ENCODE measurements at places on chromosomes 1 and 21.

DNA sequence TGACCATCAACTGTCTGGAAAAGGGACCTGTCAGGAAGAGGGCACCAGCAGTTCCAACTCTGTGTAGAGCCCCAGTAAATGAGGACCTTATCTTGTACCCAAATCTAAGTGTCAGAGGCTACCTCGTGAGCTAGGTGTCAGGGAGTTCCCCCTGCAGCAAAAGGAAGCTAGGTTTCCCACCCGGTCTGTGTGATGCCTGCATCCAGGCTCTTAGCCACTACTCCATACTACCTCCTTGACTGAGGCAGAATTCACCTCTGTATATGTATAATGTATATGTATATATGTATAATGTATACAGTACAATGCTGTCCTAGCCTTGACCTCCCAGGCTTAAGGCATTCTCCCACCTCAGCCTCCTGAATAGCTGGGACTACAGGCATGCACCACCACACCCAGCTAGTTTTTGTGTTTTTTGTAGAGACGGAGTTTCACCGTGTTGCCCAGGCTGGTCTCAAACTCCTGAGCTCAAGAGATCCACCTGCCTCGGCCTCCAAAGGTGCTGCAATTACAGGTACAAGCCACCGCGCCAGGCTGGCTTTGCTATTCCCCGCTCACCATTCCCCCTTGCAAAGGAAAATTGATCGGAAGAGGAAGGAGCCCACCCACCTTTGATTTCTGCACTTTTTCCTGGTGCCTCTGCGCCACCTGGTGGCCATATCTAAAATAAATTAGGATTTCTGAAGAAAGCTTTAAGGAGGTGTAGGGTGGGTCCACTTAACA is 15.7 kb upstream of the LUZP1 start:
- no peak for DNase-seq

- peak; percentile 93 for DNase-seq
These were observed 28.4 kb downstream of the TRIM45 start for GRCh38 chr1:117093091-117093534.

DNA sequence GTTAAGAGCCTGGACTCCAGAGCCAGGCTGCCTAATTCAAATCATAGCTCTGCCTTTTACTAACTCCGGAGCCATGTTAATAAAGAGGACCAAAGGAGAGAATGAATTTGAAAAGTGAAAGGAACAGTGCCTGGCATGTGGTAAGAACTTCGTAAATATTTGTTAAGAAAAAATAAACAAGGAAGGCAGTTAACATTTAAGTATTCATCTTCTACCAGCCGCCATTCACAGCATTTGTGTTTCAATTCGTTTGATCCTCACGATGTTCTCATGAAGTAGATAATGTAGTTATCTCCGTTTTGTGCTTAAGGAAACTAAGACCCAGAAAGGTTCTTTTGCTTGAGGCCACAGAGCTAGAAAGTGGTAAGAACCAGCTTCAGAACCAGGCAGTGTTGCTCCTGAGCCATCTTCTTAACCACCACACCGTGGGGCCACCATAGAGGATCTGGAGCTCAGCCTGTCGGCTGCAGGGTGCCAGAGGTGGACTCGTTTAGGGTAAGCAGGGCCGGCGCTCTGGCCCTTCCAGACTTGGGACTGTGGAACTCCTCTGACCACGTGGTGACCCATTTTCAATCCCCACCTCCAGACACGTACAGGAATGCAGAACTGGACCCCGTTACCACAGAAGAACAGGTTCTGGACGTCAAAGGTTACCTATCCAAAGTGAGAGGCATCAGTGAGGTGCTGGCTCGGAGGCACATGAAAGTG is 11.9 kb downstream of the MFN2 start:
- DNase-seq, result no peak

DNA sequence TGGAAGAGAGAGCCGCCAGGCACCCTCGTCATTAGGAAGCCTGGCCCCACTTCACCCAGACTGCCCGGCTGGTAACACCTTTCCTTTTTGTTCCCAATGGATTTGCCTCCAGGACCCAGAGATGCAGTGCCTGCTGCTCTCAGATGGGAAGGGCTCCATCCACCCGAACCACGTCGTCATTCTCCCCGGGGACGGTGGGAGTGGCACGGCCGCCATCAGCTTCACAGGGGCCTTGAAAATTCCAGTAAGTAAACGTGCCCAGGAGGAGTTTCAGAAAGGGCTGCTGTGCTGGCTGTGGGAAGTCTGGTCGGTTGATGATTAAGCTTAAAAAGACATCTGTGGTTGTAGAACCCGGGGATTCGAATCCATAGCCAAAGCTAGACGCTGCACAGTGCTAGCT is 45.2 kb downstream of the SLC37A1 start:
- no peak for DNase-seq

DNA sequence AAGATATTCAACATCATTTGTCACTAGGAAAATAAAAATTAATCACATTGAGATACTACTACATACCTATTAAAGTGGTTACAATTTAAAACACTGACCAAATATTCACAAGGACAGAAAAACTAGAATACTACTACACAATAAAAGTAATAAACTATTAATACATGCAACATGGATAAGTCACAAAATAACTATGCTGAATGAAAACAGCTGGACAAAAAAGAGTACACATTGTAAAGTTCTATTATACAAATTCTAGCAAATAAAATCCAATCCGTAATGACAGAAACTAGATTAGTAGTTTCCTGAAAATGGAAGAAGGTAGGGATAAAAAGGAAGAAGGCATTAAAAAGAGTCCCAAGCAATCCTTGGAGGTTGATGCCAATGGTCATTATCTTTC is 348.7 kb upstream of the PTBP2 start:
- no peak for DNase-seq

GRCh38 chr1:48031676-48032075 is 34.5 kb upstream of the TRABD2B start:
- DNase-seq, result no peak

DNA sequence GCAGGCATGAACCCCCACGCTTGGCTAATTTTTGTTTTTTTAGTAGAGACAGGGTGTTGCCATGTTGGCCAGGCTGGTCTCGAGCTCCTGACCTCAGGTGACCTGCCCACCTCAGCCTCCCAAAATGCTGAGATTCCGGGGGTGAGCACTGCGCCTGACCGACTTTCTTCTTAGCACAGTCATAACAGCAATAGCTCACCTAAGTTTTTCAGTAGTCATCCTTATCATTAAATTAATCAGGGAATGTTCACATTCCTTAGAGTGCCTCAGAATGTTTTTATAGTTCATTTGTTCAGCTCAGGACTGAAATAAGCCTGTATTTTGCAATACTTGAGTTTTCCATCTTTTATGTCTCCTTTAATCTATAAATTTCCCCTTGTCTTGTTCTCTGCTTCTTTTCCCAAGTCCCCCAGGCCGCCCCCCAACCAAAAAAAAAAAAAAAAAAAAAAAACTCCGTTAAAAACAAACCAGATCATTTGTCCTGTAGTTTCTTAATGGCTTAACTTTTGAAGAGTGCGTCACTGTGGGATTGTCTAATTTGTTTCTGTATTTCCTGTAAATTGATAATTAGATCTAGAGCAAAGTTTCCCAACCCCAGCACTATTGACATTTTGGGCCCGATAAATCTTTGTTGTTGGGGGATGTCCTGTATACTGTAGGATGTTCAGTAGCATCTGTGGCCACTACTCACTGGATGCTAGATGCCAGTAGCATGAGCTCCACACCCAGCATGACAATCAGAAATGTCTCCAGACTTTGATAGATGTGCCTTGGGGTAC is 120.7 kb downstream of the ITSN1 start:
- DNase-seq, result peak; percentile 28

GRCh38 chr1:235758931-235759330 is 107.8 kb downstream of the LYST start:
- DNase-seq, result no peak

DNA sequence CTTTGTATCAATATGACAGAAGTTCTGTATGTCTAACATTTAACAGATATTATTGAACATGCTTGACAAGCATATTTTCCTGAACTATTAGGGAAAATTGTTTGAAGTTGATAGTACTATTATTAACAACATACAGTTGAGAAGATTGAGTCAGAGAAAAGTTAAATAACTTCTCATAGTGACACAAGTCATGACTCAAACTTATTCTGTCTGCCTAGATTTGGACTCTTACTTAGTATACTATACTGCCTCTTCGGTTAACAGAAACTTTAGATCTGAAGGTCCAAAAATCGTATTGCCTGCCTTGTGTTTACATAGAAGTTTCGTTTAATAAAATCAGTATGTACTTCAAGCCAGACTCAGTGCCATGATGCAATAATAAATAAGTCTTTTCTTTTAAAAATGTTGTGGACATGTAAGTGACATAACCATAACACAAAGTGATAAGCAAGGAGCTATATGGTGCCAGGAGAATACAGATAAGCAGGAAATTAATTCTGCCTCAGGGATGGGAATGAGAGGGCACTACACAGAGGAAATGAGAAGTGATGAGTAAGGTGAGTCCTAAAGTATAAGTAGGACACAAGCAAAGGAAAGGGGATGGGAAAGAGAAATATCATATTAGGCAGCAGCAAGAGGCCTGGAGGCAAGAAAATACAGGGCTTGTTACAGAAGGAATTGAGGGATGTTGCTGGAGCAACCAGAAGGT is 48.1 kb downstream of the LHX9 start:
- no peak for DNase-seq

DNA sequence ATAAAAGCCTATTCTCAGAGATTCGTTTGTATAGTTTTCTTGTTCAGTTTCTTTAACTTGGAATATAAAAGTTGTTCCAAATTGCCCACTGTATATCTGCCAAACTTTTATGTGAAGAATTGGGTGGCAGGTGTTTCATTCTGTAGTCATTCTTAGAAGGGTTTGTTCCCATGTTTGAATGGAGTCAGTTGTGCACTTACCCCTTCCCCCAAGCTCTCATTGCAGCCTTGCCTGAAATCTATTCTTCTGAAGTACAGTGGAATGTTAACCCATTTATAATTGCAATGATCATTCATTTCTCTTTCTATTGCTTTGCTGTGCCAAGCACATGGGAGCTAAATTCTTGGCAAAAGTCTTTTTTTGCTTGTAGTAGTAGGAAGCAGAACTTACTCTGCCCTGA is 375.3 kb upstream of the C1orf87 start:
- no peak for DNase-seq

GRCh38 chr1:20462397-20462796 is 23.6 kb downstream of the CAMK2N1 start:
- no peak for DNase-seq

- no peak for DNase-seq
These were observed 161.2 kb upstream of the C1orf87 start for GRCh38 chr1:60234776-60235175.

GRCh38 chr1:6591222-6591621 is 11.4 kb downstream of the ZBTB48 start:
- no peak for DNase-seq

DNA sequence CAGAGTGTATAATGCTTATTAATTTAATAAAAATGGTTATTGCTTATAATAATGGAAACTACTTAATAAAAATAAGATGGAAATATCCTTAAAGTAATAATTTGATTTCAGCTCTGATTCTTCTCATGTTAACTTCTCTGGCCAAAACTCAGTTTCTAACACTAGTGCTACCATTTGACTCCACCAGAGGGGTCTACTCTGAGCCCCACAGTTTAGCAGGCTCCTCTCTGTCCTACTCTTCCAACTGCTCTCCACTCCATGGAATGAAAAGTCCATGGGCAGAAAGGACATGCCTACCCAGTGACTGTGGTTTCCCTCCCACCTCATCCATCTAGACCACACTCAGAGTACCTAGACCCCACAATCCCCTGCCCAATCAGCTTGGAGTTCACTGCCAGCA is 489.1 kb upstream of the CAMK1G start:
- DNase-seq, result no peak

- DNase-seq, result no peak
These were observed 17.1 kb downstream of the CAPZA1 start for GRCh38 chr1:112636597-112637253.

DNA sequence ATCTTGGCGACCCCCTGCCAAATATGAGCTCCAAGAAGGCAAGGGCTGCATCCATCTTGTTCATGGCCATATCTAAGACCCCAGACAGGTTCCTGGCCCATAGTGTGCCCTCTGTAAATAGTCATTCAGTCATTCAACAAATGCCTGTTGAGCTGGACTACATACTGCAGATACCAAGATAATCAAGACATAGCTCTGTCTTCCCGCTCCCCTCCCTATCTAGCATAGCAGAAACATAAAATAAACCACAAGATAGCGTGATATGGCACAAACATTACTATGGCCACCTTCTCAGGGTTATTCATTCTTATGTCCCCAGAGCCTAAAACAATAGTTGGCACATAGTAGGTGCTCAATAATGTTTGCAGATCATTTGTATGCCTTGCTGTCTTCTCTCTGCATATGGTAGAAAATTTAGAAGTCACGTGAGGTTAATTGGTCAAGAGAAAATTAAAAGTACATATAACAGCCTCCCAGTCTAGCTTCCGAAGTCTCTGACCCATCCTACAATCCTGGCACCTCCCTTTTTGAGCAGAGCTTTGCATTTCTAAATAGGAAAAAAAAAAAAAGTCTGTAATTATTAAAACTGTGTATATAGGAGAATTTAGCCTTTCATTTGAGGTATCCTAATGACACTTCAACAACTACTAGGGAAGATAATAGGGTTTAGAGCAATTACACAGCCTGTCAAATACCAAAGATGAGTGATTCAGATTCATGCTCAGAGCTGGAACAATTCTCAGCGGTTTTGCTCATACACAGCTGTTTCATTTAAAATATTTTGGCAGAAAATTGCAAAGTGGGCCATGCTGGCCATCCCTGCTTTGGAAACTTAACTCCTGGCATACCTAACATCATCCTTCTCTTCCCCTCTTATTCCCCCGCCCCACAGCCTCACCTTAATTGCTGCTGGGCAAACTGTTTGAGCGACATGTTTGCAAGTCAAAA is 219.0 kb downstream of the KAZN start:
- no peak for DNase-seq

DNA sequence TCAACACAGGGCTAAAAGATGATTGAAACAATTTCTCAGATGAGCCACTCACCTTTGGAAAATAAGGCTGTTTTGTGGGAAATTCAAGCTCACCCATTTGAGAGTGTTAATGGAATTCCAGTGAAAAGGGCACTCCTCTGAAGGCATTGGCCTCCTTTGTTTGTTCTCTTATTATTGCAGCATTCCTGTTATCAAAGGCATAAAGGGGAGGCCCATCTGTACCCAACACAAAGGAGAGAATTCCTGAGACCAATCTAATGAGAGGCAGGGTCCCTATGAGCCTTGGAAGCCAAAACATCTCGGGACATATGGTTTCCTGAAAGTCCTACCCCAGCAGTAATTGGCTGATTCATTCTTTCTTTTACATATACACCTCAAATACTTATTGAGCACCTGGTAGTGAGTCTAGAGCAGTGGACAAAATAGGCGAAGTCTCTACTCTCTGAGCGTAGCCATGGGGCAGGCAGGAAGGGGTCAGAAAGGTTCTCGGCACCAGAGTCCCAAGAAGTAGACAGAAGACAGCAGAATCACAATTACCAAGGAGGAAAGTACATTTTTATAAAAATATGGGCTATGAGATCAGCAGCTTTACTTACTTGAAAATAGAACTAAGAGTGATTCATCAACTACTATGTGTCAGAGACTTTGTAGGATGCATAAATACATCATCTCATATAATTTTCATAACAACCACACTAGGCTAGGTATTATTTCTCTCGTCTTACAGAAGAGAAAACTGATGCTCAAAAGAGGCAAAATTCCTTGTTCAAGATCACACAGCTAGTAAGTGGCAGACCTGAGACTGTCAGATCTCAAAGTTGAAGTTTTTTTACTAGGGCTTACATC is 218.7 kb downstream of the DAB1 start:
- no peak for DNase-seq

Data from BJ (cell line).